ENCODE measurements at places on chromosomes 4 and X.
A peak's percentile ranks its signal among the peaks of the same experiment; 100 is the strongest.

DNA sequence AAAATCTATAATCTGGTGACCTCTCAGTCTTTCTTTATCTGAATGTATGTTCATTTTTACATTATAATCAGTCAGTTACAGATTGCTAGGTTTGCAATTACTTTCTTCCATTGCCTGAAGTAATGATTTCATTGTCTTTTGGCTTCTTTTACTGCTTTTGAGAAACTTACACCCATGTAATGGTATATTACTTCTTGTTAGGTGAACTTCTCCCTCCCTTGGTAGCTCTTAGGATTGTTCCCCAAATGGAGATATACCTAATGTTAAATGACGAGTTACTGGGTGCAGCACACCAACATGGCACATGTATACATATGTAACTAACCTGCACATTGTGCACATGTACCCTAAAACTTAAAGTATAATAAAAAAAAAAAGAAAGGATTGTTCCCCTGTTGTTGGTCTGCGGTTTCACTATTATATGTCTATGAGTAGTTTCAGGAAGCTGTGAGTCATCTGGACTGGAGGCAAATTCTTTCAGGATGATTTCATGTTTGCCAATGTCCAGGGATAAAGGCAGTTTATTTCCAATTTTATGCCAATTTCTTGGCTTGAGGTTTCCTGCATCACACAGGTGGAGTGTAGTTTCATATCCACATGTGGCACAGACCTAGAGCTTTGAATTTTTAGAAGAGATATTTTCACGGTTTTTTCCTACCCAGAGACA, 21.8 kb downstream of the SPANXC start:
- DNase-seq, result peak; percentile 72

GRCh38 chr4:7676398-7676922, 241.7 kb upstream of the PSAPL1 start:
- no peak for DNase-seq

DNA sequence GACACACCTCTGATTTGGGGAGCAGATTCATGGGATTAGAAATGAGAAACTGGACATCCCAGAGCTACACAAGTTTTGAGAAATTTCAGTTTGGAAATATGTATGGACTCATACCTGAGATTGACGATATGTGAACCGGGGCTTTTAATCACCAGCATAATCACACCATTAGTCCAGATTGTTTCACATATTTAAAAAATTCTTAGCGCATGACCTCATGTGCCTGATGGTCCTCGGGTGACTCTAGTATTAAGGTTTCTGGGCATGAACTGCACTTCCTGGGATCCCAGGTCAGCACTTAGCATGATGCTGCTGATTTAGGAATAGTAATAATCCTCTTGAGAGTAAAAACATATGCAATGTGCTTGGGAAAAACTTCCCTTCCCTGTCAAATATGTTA, 91.9 kb upstream of the BCOR start:
- DNase-seq, result no peak

GRCh38 chr4:6257247-6258025, 12.2 kb upstream of the WFS1 start:
- no peak for DNase-seq

GRCh38 chr4:119005928-119006460, 117.3 kb downstream of the SYNPO2 start:
- no peak for DNase-seq

DNA sequence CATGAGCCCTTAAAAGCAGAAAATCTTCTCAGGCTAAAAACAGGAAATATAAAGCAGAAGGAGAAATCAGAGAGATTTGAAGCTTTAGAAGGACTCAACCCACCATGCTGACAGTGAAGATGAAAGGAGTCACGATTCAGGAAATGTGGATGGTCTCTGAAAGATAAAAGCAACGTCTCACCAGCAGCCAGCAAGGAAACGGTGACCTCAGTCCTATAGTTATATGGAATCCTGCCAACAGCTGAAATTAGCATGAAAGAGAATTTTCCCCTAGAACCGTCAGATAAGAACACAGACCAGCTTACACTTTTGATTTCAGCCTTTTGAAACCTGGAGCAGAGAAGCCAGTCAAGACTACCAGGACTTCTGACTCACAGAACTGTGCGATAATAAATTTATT, 715.7 kb upstream of the HTR2C start:
- DNase-seq, result no peak

DNA sequence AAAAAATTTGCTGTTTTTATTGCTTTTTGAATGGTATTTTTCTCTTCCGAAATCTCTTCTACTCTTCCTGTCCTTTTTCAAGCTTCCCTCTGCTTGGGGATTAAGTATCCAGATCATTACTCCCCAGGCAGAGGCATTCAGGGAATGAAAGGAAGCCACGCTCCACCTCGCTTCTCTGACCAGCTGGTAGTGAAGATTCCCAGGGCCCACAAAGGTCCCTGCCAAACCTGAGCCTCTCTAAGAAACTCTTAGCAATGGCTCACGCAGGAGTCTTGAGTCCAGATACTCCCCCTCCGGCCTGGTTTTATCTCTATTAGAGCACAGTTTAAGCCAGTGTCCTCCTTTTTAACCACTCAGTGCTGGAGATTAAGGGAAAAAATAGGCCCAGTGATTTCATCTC, 51.4 kb upstream of the SOD3 start:
- DNase-seq, result peak; percentile 15

- no peak for DNase-seq
Measured at GRCh38 chr4:111814961-111815360, 330.3 kb upstream of the FAM241A start.

GRCh38 chr4:173153445-173153844, 15.2 kb upstream of the GALNT7 start:
- no peak for DNase-seq

DNA sequence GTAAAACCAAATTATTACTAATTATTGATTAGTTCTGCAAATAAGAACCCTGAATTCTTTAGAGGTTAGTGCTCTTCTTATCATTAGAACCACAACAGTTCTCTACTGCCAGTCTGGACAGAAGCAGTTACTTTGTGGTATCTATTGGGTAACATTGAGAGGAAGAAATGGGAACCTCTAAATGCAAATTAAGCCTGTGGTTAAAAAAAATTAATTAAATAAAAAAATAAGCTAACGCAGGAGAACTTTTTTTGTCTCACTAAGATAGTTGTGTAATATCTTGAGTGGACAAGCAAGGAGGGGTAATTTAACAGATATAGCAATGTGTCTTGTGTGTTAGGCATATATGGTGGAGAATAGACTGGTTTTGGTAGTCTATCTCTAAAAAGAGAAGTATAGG, 32.9 kb upstream of the TET2 start:
- DNase-seq, result no peak

GRCh38 chrX:44071070-44071645, 98.0 kb upstream of the NDP start:
- DNase-seq, result peak; percentile 2

DNA sequence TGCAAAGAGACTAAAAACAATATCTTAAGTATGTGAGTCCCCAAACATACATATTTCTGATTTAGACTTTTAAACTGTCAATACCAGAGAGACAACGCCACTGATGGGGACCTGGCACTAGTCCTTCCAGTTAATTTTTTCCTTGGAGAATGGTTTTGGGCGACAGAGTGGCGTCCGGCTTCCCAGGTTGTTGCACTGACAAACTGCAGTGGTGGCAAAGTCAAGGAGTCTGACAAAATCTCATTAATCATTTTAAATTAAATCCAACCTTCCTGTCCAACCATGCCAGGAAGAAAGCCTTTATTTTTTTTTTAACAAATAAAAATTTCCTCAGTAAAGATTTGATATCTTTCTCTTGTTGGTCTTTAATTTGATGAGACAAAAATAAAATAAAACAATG, 52.8 kb downstream of the FBXO8 start:
- DNase-seq, result no peak
